Tongue (tissue), 3 donors: ENCODE measurements at places on chromosomes 5 and 9.

DNA sequence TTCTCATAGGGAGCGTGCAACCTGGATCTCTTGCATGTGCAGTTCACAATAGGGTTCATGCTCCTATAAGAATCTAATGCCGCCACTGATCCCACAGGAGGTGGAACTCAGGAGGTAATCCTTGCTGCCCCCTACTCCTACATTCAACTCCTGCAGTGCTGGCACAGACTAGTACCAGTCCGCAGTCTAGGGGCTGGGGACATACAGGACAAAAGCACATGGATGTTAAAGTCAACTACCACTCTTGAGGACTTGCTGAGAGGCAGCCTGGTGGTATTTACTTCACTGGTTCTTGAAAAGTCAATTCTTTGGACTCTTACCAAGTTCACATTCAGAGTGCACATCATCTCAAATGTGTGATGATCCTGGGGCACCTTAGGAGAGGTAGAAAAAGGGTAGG lies 33.0 kb downstream of the MTMR12 start:
- DNase-seq, result no peak

DNA sequence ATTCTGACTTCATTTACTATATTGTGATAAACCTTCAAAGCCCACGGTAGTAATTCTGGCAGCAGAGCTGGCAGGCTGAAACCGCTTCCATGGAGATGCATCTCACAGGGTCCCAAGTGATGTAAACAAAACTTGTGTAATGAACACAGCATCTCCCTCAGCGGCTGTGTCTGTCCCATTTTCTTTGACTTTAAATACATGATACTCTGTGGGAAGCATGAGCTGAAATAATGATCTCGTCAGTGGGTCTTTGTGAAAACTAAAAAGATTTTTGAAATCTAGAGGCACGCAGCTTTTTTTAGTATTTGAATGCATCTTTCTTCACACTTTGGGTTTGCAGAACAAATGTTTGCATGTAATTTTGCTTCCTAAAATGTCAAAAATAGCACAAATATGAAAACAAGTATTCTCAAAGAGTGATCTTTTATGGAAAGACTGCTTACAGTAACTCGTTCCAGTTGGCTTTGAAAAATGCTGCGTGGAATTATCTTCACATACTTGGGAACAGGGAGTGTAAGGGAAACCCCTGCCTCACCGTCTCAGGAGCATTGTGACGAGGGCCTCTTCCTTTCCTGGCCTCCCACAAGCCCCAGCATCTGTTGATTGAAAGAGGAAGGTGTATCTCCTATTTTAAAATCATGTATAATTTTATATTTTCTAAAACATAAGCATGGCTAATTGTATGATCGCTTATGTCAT lies 18.1 kb upstream of the LPCAT1 start:
- DNase-seq, result peak; percentile 82

GRCh38 chr9:116504893-116505480 lies 182.1 kb upstream of the TRIM32 start:
- no peak for DNase-seq

- DNase-seq, result no peak
Measured at GRCh38 chr9:6410633-6411032, 2.4 kb upstream of the UHRF2 start.

DNA sequence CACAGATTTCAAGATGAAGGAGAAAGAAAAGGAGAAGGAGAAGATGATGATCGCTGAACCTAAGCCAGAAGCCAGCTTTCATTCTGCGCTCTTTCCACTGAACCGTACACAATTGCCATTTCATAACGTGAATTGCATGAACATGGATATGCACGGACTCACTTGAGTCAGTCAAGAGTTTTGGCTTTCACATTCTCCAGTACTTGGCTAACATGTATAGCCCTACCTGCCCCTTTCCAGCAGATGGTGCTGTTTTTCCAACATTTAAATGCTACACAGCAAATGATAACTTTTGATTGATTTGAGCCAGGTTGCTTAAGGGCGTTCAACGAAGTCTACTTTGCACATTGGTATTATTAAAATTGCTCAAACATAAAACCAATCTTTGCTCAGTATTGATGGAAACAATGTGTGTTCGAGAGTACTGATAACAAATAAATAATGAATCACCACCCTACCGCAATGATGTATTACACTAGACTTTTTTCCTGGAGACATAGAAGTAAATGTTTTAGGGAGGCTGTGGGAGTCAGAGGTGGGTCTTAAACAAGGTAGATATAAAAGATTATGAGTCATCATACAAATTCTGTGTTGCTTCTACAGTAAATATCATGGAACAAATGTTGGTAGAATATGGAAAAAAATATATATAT lies 196.4 kb downstream of the TRPM3 start:
- DNase-seq, result peak; percentile 67

GRCh38 chr5:150120617-150121447 lies 34.5 kb upstream of the CSF1R start:
- no peak for DNase-seq

DNA sequence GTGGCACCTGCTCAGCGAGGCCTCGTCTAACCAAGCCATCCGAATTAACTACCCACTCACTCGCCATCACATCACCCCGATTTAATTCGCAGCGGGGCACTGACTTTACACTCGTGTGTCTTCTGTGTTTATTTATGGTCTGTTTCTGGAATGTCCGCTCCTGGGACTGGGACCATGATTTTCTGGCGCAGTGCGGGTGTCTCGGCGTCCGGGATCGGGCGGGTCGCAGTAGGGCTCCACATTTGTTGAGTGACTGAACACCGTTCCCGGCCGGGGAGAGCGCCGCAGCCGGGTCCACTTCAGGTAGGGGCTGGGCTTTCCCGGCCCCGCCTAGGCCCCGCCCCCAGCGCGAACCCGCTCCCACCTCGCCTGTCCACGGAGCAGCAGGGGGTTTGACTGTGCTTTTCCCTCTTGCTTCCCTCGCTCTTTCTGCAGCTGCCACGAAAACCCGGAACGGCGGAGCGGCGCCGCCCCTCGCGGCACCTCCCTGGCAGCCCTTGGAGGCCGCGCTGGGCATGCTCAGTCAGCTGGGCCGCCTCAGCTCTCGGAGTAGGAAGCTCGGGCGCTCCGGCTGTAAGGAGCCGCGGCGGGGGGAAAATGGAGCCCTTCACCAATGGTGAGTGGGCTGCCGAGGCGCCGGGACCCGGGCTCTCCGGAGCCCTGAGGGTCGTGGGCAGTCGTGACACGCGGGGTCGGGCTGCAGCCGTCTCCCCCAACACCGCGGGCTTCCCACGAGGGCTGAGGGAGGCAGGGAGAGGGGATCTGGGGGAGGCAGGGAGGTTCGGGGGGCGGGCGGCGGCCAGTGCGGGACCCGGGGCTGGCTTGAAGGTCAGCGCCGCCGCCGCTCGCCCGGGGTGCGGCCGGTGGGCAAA lies at the start of gene LNPEP:
Gene LNPEP (plus strand): TSS at position 522 of the 872 bp plus-strand sequence. CDS start 76 bp downstream, at position 598.
- DNase-seq, result peak; percentile 98

DNA sequence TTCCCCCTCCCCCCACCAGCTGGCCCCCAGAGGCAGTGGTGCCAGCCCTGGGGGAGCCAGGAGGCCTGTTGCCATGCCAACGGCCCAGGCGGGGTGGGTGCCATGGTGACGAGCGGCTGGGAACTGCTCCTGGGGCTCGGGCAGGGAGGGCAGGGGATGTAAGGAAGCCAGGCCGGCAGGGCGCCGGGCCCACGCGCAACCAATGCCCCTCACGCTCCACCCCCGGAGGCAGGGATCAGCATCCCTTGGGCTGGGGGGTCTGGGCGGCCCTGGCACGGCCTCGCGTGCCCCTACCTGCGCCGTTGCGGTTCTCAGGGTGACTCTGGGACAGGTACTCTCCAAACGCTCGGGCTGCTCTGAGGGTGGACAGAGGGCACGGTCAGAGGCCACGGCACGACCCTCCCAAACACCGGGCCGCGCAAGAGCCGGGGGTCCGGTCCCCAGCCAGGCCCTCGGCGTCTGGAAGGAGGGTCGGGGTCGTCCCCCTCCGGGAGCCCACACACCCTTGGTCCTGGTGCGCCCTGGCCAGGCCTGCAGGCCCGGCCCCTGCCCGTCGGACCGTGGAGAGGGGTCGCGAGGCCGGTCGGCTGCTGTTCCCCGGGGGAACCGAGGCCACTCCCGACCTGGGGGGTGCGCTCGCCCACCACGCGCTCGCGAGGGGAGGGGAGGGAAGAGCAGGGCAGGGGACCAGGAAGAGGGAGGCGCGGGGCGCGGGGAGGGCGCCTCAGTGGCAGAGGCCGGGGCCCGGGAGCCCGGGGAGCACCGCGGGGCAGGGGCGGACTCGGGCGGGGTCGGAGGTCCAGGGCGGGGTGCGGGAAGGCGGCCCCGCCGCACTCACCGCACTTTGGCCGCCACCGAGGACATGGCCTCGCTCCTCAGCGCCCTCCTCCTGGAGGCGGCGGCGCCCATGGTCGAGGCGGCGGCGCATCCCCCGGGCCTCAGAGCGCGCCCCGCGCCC lies 661 bp downstream of the NSMF start:
- DNase-seq, result peak; percentile 36

DNA sequence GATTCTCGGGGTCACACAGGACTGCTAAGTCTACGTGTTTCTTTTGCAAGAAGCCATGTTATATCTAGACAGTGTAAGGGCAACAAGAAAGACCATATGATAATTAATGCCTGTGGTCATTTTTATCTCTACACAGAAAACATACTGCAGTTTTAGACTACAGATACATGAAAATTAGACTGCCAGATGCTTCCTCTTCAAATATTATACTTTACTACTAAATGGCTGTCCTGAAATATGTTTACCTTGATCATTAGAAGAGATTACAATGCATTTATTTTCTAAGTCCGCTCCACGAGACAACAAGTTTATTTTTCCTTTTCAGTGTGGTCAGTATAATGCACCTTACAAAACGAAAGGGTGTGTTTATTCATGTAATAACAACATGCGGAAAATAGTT lies 147.6 kb downstream of the KIAA0825 start:
- no peak for DNase-seq

DNA sequence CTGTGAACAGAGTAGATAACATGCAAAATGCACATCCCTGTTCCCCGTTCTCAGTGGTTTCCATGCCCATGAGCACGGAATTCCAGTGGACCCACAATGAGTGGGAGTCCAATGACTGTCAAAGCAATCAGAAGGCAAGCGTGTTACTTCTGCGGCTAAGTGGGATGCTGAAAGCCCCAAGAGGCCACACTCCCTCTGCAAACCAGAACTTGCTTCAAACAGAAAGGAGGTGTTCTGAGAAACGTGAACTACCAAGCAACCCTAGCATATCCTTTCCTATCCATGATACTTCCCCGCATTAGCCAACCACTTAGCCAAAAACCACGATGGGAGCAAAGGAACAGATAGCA lies 21.7 kb upstream of the MVB12B start:
- no peak for DNase-seq

DNA sequence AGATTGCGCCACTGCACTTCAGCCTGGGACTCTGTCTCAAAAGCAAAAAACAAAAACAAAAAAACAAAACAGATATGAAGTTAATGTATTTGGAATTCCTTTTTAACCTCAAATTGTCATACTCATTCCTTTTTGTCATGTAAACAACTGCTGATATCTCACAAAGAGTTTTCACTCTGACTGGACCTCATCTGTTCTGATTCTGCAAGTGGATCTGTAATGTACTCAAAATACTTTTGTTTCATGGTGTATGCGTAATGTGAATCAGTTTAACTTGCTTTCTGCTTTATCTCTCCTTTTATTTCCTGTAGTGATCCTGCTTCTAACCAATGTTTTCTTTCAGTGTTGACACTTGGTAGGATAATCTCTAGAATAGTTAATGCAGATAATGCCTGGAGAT lies 106.7 kb downstream of the FOCAD start:
- DNase-seq, result no peak

- DNase-seq, result no peak
Measured at GRCh38 chr5:31753700-31754357, 114.9 kb downstream of the PDZD2 start.

DNA sequence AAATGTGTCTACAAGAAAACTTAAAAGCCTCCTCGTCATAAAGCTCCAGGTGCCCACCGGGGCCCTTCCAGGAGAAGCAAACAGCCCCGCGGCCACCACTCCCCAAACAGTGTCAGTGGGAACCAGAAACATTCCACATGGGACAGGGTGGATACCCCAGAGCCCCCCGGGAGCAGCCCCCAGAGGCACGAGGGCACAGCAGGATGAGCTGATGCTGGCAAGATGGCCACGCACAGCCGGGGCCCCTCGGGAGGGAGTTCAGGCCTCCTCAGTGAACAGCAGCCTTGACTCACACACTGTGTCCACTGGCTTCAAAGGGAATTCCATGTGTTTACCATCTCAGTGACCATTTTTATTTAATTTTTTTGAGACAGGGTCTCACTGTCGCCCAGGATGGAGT lies 10.5 kb downstream of the EXD3 start:
- DNase-seq, result no peak

- no peak for DNase-seq
Measured at GRCh38 chr5:79544131-79544530, 30.2 kb upstream of the HOMER1 start.

GRCh38 chr5:124352312-124352711 lies 394.1 kb downstream of the ZNF608 start:
- DNase-seq, result no peak

GRCh38 chr5:154196955-154197652 lies 6.6 kb downstream of the GALNT10 start:
- peak; percentile 54 for DNase-seq

DNA sequence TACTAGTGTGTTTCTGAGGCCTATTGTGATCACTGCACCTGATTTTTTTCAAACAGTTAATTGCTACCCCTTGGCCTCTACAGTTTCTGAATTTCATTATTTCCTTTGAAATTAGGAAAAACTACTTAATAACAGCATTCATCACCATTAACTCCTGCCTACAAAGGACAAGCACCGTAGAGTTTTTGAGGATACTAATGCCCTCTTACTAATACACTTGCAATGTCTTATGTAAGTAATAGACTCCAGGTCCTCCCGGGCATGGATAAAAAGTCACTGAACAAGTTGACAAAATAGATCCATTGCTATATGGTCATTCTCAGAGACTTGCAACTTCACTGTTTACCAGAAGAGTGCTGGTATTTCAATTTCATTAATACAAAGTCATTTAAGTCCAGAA lies 1172.5 kb downstream of the CDH12 start:
- no peak for DNase-seq

DNA sequence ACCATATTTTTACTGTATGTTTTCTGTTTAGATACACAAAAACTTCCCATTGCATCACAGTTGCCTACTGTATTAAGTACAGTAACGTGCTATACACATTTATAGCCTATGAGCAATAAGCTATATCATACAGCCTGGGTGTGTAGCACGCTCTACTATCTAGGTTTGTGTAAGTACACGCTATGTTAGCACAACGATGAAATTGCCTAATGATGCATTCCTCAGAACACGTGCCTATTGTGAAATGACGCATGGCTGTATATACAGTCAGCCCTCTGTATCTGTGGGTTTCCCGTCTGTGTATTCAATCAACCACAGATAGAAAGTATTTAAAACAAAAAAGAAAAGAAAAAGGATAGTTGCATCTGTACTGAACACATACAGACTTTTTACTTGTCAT lies 64.2 kb downstream of the SGCD start:
- no peak for DNase-seq

GRCh38 chr5:112492291-112492690 lies 73.2 kb upstream of the EPB41L4A start:
- DNase-seq, result peak; percentile 65
